ENCODE measurements at places on chromosomes 13 and 19.
A peak's percentile ranks its signal among the peaks of the same experiment; 100 is the strongest.

- no peak for DNase-seq
Observed at GRCh38 chr19:46269101-46269500, 27.7 kb upstream of the HIF3A start.

DNA sequence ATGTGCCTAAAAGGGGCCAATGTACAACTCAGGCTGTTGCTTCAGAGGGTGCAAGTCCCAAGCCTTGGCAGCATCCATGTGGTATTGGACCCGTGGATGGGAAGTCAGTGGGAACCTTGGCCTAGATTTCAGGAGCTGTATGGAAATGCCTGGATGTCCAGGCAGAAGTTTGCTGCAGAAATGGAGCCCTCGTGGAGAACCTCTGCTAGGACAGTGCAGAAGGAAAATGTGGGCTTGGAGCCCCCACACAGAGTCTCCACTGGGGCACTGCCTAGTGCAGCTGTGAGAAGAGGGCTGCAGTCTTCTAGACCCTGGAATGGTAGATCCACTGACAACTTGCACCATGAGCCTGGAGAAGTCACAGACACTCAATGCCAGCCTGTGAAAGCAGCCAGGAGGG is 28.5 kb downstream of the GPC5 start:
- no peak for DNase-seq

- DNase-seq: no peak
Observed at GRCh38 chr13:40070357-40070756, 414.9 kb downstream of the COG6 start.

GRCh38 chr19:898663-899062 is 5.4 kb downstream of the RNU6-9 start:
- DNase-seq: no peak

GRCh38 chr19:5822181-5822844 is 17.2 kb downstream of the FUT6 start:
- no peak for DNase-seq

GRCh38 chr13:104875038-104875754 is 1660.3 kb downstream of the EFNB2 start:
- DNase-seq: no peak

GRCh38 chr19:2050349-2050990 is 574 bp downstream of the MKNK2 start:
- DNase-seq: no peak

DNA sequence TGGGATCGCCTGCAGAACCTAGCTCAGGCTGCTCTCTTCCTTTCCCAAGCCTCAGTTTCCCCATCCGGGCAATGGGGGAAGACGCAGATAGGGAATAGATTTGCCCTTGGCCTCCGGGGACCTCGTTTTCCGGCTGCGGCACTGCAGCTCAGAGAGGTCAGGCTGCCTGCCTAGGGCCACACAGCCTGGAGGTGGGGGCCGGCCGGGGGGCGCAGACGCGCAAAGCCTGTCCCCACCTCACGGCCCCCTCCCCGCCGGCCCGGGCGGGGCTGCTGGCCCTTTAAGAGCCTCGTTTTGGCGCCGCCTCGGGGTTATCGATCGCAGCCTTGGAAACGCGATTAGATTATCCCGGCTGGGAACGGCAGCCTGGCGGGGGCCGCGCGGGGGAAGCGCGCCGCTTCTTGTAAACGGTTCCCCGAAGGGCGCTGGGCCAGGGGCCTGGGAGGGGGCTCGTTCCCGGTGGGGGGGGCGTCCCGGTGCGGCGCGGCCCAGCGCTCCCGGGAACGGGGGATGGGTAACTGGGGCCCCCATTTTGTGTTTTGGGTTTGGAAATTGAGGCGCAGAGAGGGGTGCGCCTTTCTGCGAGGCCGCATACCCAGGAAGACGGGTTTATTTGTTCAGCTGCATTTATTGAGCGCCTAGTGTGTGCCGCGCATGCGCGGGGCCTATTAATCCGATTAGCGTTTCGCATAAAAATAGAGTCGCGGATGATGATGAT is 23.4 kb upstream of the TCF3 start:
- DNase-seq: no peak

GRCh38 chr19:41903193-41903953 is 20.4 kb downstream of the ARHGEF1 start:
- no peak for DNase-seq

DNA sequence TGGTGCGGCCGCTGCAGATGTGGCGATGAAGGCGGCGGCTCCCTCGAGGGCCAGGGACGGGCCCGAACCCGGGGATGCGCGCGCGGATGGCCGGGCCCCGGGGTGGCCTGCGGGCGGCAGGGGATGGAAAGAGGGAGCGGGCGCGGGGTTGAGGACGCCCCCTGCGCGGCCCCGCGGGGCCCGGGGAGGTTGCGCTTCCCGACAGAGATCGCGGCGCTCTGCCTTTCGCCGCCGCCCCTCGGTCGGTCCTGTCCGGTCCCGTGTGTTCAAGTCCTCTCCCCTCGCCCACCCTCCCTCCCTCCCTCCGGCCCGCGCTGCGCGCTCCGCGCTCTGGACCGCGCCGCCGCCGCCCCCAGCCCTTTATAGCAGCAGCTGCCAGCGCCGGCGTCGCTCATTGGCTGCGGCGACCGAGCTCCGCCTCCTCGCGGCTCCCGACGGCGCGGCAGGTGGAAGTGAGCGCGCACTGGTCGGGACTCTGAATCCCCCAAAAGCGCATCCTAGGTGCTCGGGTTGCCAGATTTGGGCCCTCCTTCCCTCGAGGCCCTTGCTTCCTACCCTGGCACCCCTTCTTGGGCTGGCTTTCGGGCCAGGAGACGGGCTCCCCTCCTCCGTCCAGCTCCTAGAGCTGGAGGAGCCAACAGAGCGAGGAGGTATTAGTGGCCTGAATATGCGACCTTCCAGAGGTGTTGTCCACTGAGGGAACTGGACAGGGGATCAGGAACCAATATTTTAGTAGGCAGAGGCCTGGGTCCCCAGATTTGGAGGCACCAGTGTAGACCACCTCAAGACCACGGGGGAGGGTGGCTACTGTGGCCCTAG is at the start of gene ELAVL3:
TSS of gene ELAVL3 (minus strand) at position 332 of the 819 bp plus-strand sequence. CDS start 438 bp downstream, outside the sequence.
- no peak for DNase-seq

- no peak for DNase-seq
Observed at GRCh38 chr13:113408562-113408961, 44.6 kb upstream of the GRTP1 start.

GRCh38 chr13:43924549-43925245 is 45.0 kb downstream of the LACC1 start:
- DNase-seq: no peak

DNA sequence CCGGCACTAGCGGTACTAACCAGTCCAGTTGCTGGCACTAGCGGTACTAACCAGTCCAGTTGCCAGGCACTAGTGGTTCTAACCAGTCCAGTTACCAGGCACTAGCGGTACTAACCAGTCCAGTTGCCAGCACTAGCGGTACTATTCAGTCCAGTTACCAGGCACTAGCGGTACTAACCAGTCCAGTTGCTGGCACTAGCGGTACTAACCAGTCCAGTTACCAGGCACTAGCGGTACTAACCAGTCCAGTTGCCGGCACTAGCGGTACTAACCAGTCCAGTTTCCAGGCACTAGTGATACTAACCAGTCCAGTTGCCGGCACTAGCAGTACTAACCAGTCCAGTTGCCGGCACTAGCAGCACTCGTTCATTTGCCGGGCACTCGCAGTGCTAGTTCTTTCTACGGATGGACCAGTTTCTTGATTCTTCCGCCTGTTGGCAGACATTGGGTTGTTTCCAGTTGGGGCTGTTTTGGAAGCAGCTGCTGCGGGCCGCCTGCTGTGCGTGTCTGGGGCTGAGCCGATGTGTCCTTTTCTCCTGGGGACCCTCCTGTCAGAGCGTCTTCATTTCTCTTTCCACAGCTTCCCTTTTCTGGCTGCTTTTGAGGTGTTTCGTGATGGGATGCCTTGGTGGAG is 123.4 kb upstream of the MCF2L start:
- DNase-seq: no peak

GRCh38 chr13:85436029-85436428 is 363.2 kb downstream of the SLITRK6 start:
- no peak for DNase-seq

GRCh38 chr19:43778651-43779050 is 2.1 kb downstream of the KCNN4 start:
- DNase-seq: no peak

- no peak for DNase-seq
Observed at GRCh38 chr13:106919133-106919532, 351.2 kb upstream of the ARGLU1 start.

- no peak for DNase-seq
Observed at GRCh38 chr13:52906122-52906903, 57.9 kb upstream of the PCDH8 start.

DNA sequence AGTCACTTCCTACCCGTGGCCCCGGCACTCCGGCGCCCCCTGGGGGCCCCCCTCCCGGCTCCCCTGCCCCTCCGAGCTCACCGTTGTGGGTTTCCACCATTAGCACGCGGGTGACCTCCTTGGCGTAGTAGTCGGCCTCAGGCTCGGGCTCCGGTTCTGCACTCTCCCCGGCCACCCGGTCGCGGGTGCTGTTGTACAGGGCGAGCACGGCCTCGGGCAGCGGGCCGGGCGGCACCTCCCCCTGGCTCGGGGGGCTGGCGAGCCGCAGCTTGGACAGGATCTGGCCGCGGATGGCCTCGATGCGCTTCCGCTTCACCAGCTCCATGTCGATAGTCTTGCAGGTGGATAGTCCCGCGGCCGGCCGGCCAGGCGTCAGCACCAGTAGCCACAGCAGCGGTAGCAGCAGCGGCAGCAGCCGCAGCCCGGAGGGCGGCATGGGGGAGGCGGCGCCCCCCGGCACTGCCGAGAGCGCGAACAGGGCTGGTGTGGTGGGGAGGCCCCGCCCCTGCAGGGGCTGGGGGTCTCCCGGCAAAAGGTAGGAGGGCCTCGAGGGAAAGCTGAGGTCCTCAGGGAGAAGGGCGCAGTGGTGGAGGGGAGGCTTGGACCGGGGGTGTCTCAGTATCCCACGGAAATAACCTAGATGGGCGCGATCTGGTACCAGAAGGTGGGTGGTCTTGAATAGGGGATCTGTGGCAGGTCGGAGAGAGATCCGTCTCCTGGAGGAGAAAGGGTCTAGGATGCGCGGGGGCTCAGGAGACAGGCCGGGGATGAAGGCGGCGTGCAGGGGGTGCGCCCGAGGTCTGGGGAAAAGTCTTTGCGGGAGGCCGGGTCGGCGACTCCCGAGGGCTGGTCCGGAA is 885 bp downstream of the TGFB1 start:
- DNase-seq: peak; percentile 71

GRCh38 chr13:94765814-94766213 is 53.5 kb upstream of the SOX21 start:
- no peak for DNase-seq

GRCh38 chr13:96199315-96199714 is 109.4 kb downstream of the HS6ST3 start:
- no peak for DNase-seq

- peak; percentile 75 for DNase-seq
Observed at GRCh38 chr19:2461751-2462634, 5.2 kb upstream of the LMNB2 start.

- no peak for DNase-seq
Observed at GRCh38 chr13:76350399-76350798, 535.8 kb downstream of the KCTD12 start.

- DNase-seq: peak; percentile 43
Observed at GRCh38 chr13:114047358-114047881, 73.5 kb upstream of the C13orf46 start.

DNA sequence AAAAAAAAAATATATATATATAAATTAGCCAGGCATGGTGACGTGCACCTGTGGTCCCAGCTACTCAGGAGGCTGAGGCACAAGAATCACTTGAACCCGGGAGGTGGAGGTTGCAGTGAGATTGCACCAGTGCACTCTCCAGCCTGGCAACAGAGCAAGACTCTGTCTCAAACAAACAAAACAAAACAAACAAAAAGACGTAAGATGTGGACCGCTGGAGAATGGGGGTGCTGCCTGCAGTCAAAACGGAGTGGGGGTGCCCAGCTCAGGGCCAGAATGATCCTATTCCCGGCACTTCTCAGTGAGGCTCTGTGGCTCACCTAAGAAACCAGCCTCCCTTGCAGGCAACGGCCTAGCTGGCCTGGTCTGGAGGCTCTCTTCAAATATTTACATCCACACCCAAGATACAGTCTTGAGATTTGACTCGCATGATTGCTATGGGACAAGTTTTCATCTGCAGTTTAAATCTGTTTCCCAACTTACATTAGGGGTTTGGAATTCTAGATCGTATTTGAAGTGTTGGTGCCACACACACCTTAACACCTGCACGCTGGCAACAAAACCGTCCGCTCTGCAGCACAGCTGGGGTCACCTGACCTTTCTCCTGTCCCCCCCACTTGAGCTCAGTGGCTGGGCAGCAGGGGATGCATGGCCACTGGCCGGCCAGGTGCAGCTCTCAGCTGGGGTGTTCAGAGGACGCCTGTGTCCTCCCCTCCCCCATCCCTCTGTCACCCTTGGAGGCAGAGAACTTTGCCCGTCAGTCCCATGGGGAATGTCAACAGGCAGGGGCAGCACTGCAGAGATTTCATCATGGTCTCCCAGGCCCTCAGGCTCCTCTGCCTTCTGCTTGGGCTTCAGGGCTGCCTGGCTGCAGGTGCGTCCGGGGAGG is at the start of gene F7:
TSS of gene F7 (plus strand) at position 760 of the 889 bp plus-strand sequence. CDS start at position 811, 51 bp downstream.
- no peak for DNase-seq

DNA sequence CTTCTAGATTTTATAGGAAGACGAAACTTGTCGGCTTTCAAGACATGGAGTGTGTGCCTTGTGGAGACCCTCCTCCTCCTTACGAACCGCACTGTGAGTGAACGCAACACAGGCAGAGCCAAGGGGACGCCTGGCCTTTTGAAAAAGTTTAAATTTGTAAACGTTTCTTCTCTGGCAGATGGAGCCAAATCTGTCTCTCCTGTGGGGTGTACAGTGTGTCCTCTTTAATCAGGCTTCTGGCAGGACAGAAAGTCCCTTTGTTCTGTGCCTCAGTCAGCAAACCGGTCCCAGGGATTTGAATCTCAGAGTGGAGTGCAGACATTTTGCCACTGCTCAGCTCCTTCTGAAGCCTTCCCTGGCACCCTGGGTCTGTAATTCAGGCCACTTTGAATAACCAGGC is 56.5 kb downstream of the TNFRSF19 start:
- DNase-seq: no peak

DNA sequence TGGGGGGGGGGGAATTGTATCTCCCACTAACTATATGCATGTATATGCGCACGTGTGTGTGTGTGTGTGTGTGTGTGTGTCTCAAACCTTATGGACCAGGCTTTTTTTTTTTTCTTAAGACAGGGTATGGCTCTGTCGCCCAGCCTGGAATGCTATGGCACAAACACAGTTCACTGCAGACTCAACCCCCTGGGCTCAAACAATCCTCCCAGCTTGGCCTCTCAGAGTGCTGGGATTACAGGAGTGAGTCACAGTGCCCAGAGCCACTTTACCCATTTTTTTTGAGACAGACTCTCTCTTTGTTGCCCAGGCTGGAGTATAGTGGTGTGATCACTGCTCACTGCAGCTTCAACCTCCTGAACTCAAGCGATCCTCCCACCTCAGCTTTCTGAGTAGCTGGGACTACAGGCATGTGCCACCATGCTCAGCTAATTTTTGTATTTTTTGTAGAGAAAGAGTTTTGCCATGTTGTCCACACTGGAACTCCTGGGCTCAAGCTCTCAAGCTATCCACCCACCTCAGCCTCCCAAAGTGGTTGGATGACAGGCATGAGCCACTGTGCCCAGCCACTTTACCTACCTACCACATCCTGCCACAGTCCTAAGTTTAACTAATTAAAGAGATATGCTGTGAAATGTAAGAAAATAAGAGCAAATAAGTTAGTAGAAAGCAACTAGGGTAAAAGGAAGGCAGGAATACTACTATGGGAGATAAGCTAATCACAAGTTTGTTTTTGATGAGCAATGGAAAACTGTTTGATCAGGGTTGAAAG is 2.4 kb downstream of the ZMYM5 start:
- DNase-seq: peak; percentile 65
